ENCODE measurements at places on chromosomes 4 and X.
A peak's percentile ranks its signal among the peaks of the same experiment; 100 is the strongest.

- peak; percentile 10 for DNase-seq
These were observed 65.9 kb downstream of the EFNB1 start for GRCh38 chrX:68894513-68895340.

GRCh38 chr4:38662522-38663089 is 1.4 kb upstream of the KLF3 start:
- no peak for DNase-seq

- DNase-seq, result no peak
These were observed 73.1 kb downstream of the SPRY1 start for GRCh38 chr4:123469696-123470095.

DNA sequence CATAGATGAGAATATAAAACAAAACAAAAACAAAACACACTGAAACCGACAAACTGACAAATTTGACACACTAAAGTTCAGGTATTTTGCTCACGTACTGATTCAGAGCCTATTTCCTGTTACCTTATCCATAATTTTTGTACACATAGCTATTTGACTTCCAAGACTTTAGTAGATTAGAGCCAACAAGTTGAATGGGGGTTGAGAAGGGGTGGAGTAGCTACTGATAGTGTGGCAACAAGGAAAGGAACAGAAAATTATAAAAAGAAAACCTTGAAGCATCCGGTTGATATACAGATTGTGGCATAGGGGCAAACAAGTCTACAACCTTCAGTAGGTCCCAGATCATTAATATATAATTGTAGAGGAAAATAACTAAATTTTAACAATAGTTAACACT is 92.3 kb upstream of the RASGEF1B start:
- DNase-seq, result no peak
